Activated B cell treated with CpG ODN at 0.5 μM for 24 hours (primary cell): ENCODE measurements at places on chromosomes 13 and 19.

- no peak overlapping the region for H3K4me3 ChIP-seq
- peaks cover 60% of the 10 kb centered on the region for H3K36me3 ChIP-seq
- no peaks in the 10 kb centered on the region for H3K27me3 ChIP-seq
- no peaks in the 10 kb centered on the region for H3K4me1 ChIP-seq
- no peak overlapping the region for H3K27ac ChIP-seq
Observed at GRCh38 chr19:53237114-53237777, 17.4 kb downstream of the ZNF677 start.

DNA sequence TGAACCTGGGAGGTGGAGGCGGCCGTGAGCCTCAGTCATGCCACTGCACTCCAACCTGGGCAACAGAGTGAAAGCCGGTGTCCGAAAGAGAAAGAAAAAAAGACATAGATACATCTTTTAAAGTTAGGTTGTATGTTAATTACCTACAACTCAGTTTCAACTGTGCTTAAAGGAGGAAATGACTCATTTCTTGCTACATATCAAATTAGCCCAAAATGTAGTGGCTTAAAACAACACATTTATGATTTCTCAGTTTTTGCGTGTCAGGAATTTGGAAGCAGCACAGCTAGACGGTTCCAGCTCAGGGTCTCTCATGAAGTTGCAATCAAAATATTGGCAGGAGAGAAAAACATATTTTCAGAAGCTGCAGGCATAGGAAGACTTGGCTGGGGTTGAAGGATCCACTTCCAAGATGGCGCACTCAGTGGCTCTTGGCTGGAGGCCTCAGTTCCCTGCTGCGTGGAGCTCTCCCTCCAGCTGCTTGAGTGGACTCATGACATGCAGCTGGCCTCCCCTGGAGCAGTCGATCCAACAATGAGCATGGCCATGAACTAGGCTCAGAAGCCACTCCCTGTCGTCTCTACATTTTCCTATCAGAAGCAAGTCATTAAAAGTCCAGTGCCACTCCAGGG lies 7.1 kb downstream of the LDLR start:
- peaks cover 15% of the 10 kb centered on the region for H3K36me3 ChIP-seq
- H3K4me3 ChIP-seq, result peak overlapping the region; percentile 62
- DNase-seq, result no peak
- peak overlapping the region; percentile 75 for H3K27ac ChIP-seq
- peaks cover 39% of the 10 kb centered on the region for H3K4me1 ChIP-seq

GRCh38 chr13:33303855-33304597 lies 18.5 kb upstream of the STARD13 start:
- no peak overlapping the region for H3K27ac ChIP-seq
- peaks cover 2% of the 10 kb centered on the region for H3K27me3 ChIP-seq
- no peaks in the 10 kb centered on the region for H3K4me1 ChIP-seq
- no peak overlapping the region for H3K4me3 ChIP-seq
- H3K36me3 ChIP-seq, result no peaks in the 10 kb centered on the region

DNA sequence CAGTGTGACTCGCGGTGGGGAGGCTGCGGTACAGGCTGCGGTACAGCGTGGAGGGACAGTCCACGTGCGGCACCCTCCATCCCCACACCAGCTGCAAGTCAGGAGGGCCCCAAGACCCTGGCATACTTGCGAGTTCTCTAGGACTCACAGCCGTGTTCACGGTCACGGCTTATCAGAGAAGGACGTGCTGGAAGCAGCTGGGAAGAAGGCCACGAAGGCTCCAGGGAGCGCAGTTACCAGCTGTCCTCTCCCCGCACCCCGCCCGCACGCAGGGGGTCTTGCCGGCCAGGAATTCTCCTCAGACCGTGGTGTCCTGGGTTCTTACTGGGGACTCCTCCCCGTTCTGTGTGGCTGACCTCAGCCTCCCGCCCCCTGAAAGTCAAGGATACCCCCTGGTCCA lies 6.2 kb downstream of the ZNF444 start:
- H3K4me3 ChIP-seq, result no peak overlapping the region
- H3K4me1 ChIP-seq, result peaks cover 10% of the 10 kb centered on the region
- DNase-seq, result no peak
- H3K27me3 ChIP-seq, result no peaks in the 10 kb centered on the region
- peaks cover 35% of the 10 kb centered on the region for H3K36me3 ChIP-seq

GRCh38 chr19:40147693-40148347 lies 43.4 kb upstream of the MAP3K10 start:
- no peaks in the 10 kb centered on the region for H3K27me3 ChIP-seq
- H3K36me3 ChIP-seq, result no peaks in the 10 kb centered on the region
- H3K27ac ChIP-seq, result no peak overlapping the region
- H3K4me3 ChIP-seq, result no peak overlapping the region
- no peak for DNase-seq

DNA sequence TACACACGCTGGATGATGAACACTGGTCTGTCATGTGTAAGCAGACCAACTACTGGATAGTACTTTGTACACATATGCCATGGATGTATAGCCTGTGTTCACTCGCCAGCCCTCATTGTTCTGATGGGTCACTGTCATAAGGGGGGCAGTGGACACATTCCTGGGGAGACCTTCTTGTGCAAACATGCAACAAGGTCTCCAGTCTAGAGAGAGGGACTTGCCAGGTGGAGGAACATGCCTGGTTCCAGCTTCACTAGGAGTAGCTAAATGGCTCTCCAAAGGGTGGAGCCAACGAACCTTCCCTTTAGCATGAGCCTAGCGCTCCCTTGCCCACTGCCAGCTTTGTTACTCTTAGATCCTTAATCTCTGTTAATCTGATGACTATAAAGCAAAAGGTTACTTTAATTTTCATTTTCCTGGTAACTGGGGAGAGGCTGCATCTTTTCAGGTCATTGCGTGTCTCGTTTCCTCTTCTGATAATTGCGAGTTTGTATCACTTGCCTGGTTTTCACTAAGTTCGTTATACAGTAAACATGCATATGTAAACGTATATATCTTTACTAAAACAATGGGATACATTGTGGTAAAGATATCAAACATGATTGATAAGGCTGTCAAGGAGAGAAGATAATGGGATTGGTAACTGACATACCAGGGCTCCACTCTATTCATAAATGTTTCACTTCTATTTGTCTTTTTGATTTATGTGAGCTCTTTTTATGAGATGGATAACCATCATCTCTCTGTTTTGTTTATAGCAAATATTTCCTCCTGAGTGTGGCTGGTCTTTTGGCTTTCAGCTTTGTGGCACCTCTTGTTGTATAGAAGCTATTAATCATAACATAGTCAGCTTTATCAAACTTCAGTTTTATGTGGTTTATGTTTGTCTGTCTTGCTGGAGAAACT lies 235.2 kb upstream of the SGCG start:
- no peak overlapping the region for H3K4me3 ChIP-seq
- H3K27me3 ChIP-seq, result no peaks in the 10 kb centered on the region
- no peak overlapping the region for H3K27ac ChIP-seq
- no peak for DNase-seq
- H3K36me3 ChIP-seq, result no peaks in the 10 kb centered on the region

GRCh38 chr19:18940769-18941627 lies at the start of gene HOMER3:
Gene HOMER3 (minus strand): TSS chr19:18941217. CDS start chr19:18938982, 2,235 bp downstream.
- peak; percentile 80 for DNase-seq
- no peak within 1 kb of the TSS for H3K27ac ChIP-seq
- H3K4me1 ChIP-seq, result peaks cover 16% of the 10 kb centered on the region
- peaks cover 9% of the 10 kb centered on the region for H3K27me3 ChIP-seq
- peak within 1 kb of the TSS; percentile 78 for H3K4me3 ChIP-seq

GRCh38 chr13:113410472-113411201 lies 42.7 kb downstream of the ADPRHL1 start:
- peaks cover 34% of the 10 kb centered on the region for H3K4me1 ChIP-seq
- no peak for DNase-seq
- H3K27ac ChIP-seq, result no peak overlapping the region

DNA sequence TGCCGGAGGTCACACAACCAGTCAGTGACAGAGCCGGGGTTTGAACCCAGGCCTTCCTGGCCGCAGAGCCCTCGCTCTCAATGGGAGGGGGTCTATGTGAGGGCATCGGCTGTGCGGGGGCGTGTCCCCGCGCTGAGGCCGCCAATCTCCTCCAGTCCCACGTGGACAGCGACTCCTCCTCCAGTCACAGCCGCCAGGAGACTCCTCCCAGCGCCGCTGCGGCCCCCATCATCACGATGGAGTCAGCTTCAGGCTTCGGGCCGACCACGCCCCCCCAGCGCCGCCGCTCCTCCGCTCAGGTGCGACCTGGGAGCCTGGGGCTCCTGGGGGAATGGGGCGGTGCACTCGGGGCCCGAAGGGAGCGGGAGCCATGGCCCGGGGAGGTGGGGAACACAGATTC lies 6.0 kb downstream of the SPRED3 start:
- DNase-seq, result peak; percentile 46
- peak overlapping the region; percentile 73 for H3K4me3 ChIP-seq
- H3K36me3 ChIP-seq, result no peaks in the 10 kb centered on the region
- H3K4me1 ChIP-seq, result peaks cover 16% of the 10 kb centered on the region

GRCh38 chr19:53507523-53508442 lies 30.2 kb upstream of the ZNF331 start:
- no peak overlapping the region for H3K27ac ChIP-seq
- H3K4me1 ChIP-seq, result peaks cover 2% of the 10 kb centered on the region
- H3K27me3 ChIP-seq, result peaks cover 11% of the 10 kb centered on the region
- H3K4me3 ChIP-seq, result no peak overlapping the region
